ENCODE measurements at places on chromosomes 4 and X.

DNA sequence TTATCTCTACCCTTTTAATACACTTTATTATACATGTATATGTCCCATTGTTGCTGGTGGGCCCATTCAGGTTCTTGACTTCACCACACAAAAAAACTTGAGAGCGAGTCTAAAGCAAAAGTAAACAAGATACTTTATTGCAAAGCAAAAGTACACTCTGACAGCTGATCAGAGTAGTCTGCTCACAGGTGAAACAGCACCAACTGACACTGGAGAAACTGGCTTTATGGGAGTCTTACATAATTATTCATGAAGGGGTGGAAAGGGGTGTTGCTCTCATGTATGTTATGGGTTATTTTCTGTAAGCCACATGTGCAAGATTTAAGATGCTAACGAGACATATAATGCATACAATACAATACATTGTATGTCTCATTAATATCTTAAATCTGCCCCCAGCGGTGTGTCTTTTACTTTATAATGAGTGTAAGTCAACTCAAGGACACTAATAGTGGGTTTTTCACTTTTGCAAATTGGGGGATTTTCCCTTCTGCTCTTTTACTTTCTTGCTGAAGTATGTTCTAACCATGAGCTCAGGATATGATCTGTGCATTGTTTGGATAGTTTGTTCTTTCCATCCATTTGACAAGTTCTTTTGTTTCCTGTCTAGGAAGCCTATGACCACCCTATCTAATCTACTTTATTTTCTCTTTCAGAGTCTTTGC, 256.1 kb upstream of the ITM2A start:
- no peak for DNase-seq

DNA sequence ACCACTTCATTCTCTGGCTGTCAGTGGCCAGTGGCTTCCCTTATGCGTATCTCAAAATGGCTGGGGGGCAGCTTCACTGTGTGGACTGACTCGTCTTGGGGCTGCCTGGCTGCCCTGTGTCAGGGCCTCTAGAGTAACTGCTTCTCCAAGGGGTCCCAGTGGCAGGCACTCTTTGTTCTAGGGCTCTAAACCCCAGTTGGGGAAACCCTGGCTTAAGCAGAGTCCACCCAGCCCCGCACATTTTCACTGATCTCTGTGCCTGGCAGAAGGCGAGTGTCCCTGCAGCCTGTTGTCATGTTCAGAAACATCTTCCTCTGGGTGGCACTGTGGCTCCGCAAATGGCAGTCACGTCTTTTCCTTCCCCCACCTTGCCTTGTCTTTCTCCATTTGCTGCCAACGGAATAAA, 59.7 kb downstream of the NBDY start:
- no peak for DNase-seq

DNA sequence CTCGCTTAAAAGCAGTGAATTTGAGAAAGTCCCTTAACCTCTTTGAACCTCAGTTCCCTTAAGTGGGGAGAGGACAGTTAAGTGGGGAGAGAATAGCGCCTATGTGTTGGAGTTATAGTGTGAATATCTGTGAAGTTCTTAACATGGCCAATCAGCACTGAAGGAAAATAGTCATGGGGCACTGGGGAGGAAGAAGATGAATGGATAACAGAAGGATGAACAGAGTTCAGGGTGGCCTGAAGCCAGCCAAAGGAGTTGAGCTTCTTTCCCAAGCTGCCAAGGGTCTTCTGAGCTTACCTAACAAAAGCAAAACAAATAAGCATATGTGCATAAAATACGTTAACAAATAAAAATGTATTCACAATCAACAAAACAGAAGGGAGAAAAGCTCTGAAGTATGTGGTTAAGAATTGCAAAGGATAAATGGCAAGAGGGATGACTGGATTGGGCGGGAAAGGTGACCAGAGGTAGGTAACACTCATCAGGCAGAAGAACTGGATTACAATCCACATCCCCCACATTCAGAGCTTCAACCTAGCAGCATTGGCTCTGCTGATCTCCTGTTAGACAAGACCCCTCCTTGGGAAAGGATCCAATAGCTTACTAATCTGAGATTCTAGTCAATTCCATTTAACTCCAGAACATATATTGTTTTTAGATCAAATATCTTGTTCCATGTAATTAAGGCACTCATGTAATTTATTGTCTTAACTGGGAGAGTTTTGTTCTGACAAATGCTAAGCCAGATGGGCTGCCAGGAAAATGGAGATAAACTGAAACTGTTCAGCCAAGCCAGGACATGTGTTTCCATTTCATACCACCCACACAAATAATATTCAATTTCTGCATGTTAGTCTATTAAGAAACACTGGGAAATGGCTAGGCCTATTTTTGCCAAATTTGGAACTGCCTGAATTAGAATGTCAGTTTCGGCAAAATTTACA, 221.2 kb downstream of the LDB2 start:
- no peak for DNase-seq

DNA sequence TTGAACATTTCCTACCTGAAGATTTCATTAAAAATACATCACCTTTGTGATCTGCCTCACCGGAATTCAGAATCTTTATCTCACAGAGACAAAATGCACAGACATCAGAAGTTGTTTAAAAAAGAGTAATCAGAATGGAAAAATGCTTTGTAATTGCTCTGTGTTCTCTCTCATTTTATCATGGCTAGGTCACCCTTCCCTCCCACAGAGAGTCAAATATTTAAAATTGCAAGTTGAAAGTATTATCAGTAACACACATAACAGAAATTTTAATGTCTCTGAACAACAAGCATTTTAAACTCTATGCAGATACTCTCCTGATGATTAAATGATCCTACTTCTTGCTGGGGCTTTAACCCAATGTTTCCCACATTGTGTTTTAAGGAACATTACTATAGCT, 362.0 kb downstream of the CBLL2 start:
- no peak for DNase-seq

DNA sequence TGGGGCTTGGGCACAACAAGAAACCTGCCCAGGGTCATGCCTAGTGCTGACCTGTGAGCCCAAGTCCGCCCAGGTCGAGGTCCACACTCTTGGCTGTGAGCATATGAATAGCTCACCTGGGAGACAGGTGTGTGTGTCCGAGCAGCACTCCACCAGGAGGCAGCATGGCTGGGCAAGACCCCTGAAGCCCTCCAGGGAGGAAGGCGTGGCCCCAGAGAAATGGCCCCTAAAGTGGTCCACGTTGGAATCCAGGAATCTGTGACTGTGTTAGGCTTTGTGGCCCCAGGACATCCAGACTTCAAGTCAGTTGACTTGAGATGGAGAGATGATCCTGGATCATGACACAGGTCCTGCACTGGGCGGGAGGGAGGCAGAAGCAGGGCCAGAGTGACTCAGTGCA, 138.8 kb downstream of the CPZ start:
- no peak for DNase-seq

DNA sequence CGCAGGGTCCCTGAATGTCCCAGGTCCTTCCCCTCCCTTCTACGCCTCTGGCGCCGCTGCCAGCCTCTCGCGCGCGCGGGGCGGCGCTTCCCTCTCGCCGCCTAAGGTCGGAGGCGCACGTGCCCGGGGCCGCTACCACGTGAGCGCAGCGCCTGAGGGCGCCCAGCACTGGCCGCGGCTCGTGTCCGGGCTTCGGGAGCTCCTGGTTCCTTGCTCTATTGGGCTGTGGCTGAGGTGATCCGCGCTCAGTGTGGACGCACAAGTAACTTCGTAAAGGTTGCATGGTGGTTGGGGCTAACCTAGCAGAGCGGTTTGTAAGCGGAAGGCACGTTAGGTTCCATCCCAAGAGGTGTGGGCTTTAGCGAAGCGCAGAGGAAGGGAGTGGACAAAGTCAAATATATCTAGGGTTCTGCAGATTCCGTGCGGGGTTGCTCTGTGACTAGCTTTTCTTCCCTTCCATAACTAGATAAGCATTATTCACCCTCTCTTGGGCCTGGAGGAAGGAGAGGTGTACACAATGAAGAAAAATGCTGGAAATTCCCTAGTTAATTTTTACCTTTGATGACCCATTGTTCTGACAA, 1.8 kb downstream of the TLL1 start:
- DNase-seq = no peak

GRCh38 chr4:9994246-9994847, 26.9 kb downstream of the SLC2A9 start:
- DNase-seq = no peak

DNA sequence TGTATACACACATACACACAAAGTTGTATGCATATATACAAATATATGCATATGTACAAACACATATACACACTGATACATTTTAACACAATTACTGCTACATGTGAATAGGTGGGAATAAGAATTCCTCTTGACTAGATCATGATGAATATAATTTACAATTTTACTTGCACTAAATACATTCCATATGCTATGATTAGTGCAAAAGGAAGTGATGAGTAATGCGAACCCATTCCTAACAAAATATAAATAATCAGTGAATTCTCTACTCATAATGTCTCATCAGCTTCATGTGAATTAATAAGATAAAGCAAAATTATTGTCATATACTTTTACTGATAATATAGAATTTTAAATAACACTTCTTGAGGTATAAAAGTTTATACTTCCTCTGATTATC, 1077.3 kb upstream of the PCDH10 start:
- DNase-seq = no peak

DNA sequence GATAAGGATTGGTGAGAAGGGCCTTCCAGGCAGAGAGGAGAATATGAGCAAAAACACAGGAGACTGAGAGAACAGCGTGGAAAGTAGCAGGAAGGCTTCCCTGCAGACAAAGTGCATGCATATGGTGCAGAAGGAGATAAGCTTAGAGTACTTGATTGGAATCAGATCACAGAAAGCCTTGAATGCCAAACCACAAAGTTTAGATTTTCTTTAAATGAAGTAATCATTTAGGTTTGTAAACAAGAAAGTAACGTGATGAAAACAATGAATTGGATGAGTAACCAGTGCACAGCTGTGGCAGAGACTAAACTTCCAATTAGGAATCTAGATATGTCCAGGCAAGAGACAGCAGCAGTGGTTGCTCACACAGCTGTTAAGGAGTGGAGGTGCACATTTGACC, 83.8 kb upstream of the C1QTNF7 start:
- no peak for DNase-seq

GRCh38 chr4:174545268-174545667, 23.0 kb upstream of the HPGD start:
- DNase-seq = no peak

DNA sequence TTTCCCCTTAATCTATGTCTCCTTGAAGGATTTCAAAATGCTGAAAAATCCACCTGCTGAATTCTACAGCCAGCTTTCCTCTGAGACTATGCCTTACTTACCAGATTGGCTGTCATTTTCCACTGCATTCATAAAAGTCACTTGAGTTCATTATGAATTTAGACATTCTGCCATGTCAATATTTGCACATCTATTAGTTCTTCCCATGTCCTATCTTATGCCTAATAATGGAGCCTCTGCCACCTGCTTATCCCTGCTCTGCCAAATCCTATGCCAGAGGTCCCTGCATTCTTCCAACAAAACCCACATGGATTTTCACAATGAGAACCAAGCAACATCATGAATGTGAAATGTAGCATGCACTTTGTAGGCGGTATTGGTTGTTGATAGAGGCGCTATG, 42.6 kb downstream of the GASK1B start:
- DNase-seq = no peak

DNA sequence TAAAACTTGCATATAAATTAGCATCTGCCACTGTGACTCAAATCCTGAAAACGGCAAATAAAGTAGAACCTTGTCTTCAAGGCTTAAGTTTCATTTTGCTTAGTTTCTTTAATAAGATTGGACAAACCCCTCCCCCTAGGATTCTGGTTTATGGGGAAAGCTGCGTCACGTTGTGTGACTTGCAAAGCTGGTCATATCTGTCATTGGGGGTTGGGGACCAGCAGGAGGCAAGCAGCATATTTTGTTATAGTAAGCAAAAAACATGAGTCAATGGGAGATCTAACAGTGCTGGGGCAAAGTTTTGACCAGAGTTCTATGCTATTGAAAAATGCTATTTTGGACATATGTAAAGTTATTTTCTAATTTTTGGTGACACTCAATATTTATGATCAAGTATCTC, 407.3 kb downstream of the PCDH18 start:
- DNase-seq = peak; percentile 27

- DNase-seq = no peak
These were observed 125.2 kb downstream of the STIM2 start for GRCh38 chr4:26985873-26986272.

DNA sequence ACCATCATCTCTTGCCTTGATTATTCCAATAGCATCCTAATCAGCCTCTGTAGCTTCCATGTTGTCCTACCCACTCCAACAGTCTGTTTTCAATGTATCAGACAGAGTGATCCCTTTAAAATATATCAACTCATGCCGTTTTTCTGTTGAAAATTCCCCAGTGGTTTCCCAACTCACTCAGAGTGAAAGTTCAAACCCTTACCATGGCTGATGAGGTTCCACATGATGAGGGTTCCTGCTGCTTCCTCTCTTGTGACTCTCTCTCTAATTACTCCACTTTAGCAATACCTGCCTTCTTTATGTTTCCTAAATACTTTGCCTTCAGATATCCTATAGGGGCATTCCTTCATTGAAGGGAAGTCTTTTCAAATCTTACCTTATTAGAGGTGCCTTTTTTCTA, 334.7 kb downstream of the PPP1R2C start:
- DNase-seq = no peak

DNA sequence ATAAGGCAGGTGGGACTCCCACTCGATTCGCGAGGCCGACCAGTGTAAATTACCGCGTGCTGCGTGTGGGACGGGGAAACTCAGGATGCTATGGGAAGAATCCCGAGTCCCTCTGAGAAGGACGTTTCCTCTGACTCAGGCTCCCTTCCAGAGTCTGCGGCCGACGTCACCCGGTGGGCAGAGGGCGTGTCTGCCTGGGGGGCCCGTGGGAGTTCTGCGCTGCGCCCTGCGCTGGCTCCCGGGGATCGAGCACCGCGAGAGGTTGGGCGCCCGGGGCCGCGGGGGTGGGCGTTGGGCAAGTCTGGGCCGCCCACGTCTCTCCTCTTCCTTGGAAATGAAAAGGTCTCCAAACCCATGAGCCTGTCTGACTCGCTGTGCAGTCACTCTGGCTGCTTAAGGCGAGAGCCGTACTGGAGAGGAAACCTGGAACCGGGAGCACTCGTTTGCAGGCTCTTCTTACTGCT, 568 bp downstream of the NIPAL1 start:
- no peak for DNase-seq

GRCh38 chr4:23320931-23321587, 568.8 kb downstream of the PPARGC1A start:
- DNase-seq = no peak

- no peak for DNase-seq
These were observed 13.5 kb downstream of the PRKX start for GRCh38 chrX:3699821-3700381.

DNA sequence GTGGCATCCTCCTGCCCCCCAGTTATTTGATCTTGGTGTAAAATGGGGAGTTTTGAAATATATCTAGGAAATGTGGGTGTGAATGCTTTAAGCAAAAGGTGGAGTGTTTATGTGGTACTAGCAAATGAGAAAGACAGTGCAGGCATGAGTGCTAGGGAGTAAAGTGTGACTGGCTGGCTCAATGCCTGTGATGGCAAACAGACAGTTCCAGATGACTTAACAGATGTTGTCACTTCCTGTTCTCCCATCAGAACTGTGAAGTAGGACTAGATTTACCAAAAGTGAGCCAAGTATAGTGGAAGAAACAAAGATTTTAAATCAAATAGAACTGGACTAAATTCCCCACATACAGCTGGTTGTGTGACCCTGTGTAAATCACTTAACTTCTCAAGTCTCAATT, 8.4 kb upstream of the AMOT start:
- no peak for DNase-seq

GRCh38 chrX:31139961-31140360, 68.1 kb upstream of the FTHL17 start:
- DNase-seq = no peak

Measured in NCI-H1048 (cell line).